ENCODE measurements at places on chromosomes 3 and 15.
A peak's percentile ranks its signal among the peaks of the same experiment; 100 is the strongest.

DNA sequence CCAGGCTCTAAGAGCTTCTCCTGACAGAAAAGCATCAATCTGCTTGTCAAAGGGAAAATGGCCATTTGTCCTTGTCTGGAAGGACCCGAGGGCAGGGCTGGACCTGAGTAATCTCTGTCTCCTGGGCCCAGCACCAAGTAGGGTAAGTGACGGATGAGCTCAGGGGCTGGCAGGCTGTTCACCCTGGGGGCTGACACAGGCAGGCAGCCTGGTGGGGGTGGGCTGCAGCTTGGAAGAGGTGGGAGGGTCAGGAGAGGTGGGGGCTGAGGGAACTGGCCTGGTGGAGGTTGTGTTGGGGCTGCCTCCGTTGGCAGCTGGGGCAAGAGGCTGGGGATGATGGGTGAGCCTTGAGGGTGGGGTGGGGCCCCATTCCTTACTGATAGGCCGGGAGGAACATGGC is 42.3 kb upstream of the ADPGK start:
- no peak for DNase-seq

DNA sequence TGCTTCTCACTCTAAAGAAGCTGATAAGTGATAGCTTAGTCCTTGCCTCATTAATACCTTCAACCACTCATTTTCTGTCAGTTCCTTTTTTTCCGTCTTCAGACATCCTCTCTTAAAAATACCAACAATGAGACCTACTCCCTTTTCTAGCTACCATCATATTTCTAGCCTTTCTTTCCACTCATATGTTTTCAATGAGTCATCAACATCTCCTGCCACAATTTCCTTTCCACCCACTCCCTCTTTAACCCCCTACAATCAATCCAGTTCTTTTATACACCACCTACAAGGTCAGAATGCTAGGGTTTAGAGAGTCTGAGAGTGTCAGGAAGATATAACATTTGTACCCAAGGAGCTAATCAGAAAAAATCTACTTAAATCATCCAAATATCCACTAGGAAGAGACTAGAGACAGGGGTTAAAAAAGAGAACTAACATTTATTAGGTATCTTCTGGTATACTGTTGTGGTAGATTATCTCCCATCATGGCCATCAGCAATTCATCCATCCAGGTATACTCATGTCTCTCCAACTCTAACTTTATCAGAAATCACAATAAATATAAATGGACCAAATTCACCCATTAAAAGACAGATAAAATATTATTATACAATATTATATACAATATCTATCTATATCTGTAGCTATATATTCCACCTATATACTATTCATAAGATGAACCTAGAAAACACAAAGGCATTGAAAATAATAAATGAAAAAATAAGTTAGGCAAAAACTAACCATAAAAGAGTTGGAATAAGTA is 42.5 kb downstream of the MYLK start:
- no peak for DNase-seq

DNA sequence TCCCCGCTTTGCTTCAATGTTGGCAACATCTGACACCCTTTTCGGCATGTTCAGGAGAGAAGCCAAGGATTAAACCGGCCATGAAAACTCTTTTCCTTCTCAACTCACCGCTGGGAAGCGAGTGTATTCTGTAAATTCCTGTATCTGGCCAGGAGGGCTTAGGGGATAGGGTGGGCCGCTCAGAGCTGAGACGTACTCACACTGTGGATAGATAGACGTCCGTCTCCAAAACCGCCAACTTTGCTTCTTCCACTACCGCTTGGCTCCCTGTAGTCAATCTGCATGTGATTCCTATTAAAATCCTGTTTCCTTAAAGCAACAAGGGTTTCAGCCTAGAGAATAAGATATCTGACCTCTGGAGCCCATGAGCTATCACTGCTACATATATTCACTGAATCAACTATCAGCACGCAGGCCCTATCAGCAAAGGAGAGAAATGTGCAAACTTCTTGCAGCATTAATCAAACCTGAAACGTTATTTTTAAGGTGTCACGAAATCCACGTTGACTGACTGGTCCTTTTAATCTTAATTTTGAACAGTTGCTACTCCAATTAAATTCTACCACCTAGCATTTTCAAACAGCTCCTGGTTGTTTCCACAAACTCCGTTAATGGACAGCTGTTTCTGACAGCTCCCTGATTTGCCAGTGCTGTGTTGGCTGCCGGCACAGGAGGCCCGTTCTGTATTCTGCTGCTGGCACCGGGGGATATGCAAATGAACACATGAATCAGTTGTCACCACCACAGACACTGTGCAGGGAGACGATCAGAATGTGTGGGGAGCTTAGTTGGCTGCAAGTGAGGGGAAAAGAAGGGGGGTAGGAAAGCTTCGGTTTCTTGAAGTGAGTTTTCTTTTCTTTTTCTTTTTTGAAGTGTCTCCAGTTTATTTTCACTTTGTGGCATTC is 438.9 kb upstream of the ARRDC4 start:
- DNase-seq: peak; percentile 47

DNA sequence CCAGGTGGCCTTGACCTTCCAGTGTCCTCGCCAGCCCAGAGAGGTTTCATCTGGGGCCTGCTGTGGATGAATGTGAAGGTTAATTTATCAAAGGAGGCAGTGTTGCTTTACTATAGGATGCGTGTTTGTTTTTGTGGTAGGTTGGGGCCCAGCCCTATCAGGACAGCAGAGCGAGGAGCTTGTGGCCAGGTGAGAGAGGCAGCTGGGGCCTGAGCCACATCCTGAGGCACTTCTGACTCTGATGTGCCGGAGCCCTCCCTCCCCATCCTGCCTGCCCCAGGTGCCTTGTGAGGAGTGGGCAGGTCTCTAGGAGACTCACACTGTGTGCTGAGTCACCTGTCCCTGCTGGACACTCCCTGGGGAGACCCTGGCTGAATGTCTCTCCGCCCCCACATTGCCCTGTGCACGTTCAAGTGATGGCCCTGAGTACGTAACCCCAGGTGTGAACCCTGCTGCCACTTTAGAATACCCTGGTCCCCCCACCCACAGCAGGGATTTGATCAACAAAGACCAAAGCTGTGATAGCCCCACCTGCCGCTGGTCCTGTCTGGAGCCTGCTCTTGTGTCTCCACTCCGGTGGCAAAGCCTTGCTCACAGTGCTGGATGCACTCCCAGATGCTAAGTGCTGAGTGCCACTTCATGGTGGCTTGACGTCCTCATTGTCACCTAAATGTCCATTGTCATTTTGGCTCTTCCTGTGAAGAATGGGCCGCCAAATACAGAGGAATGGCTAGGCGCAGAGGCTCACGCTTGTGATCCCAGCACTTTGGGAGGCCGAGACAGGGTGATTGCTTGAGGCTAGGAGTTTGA is 16.0 kb downstream of the FBLN2 start:
- no peak for DNase-seq

DNA sequence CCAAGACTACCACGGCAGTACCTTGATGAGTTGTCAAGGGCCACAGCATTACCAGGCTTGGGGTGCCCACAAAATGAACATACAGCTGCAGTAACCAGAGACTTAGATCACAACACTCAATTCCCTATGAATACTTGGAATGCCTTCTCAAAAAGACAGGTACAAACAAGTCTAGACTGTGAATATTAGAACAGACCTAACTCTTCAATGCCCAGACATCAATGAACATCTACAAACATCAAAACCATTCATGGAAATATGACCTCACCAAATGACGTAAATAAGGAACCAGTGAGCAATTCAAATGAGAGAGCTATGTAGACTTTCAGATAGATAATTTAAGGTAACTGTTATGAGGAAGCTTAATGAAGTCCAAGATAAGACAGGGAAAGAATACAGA is 185.1 kb upstream of the POU1F1 start:
- DNase-seq: no peak

GRCh38 chr3:76040946-76041345 is 255.6 kb upstream of the ZNF717 start:
- DNase-seq: no peak

- no peak for DNase-seq
These were observed 12.8 kb upstream of the SHC4 start for GRCh38 chr15:48976444-48977088.

DNA sequence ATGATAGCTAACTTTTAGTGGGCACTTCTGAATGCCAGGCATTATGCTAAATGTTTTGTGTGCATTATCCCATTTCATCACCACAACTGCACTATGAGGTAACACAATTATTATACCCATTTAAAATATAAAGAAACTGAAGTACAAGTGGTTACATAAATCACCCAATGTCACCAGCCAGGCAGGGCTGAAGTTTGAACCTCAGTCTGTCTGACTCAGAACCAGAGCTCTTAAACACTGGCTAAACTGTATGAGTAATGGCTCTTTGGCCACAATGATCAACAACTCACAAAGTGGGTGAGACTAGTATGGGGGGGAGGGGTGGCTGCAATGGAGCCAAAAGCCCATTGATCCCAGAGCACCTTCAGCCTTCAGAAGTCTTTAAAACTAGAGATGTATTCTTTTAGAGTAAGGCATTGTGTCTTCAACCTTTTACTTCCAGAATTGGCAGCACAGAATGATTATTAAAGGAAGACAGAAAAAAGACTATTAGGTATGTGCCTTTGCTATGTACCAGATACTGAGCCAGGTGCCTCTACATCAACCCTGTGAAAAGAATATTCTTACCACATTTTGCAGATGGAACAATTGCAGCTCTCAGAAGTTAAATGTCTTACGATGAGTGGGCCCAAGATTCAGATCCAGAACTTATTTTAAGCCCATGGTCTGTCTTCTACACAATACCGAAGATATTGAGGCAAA is 166.9 kb downstream of the UACA start:
- DNase-seq: peak; percentile 3

GRCh38 chr3:97871186-97871585 is 49.4 kb downstream of the CRYBG3 start:
- no peak for DNase-seq

DNA sequence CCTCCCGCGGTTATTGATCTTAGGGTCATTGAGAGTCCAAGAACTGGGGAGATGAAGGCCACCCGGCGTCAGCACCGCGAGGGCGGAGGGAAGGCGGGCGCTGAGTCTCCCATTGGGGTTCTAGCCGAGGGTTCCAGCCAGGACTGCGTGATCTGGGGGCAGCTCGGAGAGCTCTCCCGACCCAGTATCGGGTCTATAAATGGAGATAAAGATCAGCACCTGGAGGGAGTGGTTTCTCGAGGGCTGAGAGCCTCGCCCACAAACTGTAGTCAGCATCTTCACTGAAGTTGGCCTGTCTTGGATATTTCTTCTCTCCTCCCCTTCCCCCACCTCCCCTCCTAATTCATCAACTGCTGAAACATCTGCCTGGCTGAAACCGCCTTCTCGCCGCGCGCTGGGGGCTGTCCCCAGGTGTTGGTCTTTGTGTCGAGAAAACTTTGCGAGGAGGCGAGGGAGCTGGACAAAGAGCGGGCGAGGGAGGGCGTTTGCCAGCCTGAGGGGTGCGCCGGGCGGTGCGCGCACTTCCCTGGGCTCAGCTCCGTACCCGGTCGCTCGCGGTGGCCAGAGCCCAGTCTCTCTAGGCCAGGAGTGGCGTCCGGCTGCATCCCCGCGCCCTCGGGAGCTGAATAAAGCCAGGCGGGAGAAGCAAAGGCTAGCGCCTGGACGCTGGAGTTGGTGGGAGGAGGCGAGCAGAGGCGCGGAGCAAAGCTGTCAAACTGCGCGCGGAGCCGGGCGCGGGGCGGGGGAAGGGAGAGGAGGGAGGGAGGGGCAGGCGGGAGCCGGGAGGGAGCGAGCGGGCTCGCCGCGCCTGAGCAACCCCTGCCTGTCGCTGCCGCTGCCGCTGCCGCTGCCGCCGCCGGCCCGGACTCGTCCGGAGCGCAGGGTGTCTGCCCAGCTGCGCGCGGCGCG is at the start of gene ST8SIA2:
Gene ST8SIA2, plus strand, starts transcription at position 811 of the 909 bp plus-strand sequence. CDS start 184 bp downstream, outside the sequence.
- DNase-seq: peak; percentile 88

GRCh38 chr3:126135406-126136076 is 44.8 kb downstream of the ALDH1L1 start:
- DNase-seq: no peak

- DNase-seq: no peak
These were observed 49.9 kb downstream of the ALDH1A2 start for GRCh38 chr15:58015565-58015964.

- no peak for DNase-seq
These were observed 22.1 kb downstream of the RAB8B start for GRCh38 chr15:63211549-63211948.

DNA sequence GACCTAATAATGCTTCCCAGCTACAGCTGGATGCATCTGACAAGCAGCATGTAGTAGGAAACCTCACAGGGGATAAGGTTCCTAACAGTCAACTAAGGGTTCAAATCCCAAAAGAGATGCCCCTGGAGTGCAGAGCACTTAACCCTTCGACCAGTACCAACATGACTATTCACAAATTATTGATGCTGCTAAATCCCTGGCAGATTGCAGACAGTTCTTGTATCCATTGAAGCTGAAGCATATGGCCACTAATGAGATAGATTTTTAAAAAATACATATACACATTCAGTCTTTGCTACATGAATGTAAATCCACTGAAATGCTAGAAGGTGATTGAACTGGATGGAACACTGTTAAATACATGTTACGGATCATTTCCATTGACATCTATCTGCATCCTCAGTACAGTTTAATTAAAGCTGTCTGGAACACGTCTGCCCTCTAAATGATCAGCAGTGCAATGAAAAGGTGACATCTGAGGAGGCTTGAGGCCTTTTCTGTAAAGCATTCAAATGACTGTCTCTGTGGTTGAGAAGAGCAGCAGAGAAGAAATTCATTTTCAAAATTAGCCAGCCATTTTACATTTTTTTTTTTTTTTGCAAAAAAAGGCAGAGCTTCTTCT is 19.5 kb upstream of the NANOGP8 start:
- no peak for DNase-seq

GRCh38 chr3:10445561-10446175 is 59.7 kb downstream of the ATP2B2 start:
- DNase-seq: no peak

DNA sequence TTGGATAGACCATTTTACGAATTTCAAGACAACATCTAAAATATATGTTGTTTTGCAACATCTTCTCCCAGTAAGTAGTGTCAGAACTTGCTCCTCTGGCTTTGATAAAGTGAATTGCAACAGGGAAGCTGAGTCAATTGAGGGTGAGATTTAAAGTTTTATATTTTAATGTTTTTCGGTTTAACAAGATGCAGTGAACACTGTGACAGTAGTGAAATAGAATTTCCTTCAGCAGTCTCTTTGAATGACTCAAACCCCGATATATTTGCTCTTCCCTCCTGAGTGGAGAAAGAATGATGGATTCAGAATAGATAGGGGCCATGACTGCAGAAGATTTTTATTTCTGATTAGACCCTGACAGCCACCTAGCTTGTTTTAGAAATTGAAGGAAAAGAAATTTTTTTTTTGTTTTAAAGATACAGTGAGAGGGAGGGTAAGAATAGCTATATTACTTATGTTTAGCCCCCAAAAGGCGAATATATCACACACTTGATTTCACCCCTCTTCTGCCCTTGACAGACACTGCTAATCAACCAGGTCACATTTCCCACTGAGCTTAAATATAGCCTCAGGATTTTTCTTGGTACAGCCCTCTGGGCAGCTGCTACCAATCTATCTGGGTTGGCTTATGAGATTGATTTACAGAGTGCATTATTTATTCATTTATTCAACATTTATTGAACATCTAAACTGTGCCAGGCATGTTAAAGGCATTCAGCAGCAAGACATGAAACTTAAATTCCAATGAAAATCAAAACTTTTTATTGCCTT is 183.3 kb upstream of the ADAMTS9 start:
- no peak for DNase-seq

GRCh38 chr3:150132101-150132749 is 161.5 kb upstream of the PFN2 start:
- DNase-seq: no peak

GRCh38 chr15:31814082-31814481 is 216.2 kb upstream of the CHRNA7 start:
- DNase-seq: no peak

GRCh38 chr3:107524841-107525643 is 2.3 kb downstream of the BBX start:
- peak; percentile 74 for DNase-seq
